Activated CD8-positive, alpha-beta memory T cell treated with anti-CD3 and anti-CD28 coated beads for 4 hours (primary cell): ENCODE measurements at places on chromosomes 7 and 10.

DNA sequence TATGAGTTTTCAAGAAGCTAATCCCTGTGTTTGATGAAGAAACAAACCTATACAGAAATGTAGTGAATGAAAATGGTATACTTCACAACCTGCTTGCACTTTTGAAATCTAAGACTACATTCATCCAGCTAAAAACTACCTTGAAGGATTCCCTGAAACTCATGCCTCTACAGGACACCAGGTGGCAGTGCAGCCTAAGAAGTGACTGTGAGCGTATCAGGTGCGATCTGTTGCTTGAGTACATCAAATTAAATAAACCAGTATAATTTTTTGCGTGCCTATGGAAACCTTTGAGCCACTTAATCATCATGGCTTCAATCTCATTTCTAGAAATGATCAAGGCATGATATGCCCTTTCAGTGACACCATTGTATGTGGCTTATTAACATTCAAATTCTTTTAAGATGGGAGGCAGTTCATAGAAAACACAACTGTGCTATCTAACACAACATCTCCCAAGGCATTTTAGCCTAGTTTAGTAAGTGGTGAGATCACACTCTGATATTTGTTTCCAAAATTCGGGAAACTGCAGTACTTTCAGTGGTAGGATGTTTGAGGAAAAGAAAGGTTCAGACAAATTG, 57.4 kb downstream of the PPP1R17 start:
- DNase-seq = no peak

DNA sequence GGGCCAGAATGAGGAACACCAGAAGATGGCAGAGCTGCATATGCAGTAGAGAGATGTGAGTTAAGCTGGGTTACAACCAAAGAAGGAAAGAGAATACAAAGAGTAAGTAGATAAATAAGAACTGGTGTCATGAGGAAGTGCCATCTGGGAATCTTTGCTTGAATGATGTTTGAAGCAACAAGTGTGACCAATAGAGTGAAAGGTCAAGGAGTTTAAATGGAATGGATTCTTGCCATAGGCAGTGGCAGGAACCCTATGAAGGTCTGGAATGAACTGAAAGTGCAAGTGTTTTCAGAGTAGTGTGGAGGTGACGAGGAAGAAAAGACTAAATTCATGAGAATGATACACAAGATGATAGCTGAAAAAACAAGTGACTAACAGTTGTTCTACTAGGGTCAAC, 21.6 kb downstream of the MEST start:
- no peak for DNase-seq

DNA sequence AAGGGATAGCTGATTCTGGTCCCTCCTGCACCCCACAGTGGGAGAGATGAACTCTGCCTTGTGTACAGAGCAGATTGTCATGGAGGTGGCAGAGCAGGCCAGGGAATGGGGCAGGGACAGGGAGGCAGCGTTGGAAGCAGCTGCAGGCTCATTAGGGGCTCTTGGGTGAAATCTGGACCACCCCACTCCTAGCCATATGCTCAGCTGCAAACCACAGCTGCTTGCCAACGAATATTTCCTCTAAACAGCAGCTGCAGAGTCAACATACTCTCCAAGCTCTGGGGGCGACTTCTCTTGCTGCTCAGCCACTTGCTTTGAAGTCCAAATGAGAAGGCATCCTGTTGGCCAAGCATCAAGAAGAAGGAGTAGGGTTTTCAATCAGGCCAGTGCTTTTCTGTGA, 302.3 kb upstream of the AUTS2 start:
- DNase-seq = no peak

DNA sequence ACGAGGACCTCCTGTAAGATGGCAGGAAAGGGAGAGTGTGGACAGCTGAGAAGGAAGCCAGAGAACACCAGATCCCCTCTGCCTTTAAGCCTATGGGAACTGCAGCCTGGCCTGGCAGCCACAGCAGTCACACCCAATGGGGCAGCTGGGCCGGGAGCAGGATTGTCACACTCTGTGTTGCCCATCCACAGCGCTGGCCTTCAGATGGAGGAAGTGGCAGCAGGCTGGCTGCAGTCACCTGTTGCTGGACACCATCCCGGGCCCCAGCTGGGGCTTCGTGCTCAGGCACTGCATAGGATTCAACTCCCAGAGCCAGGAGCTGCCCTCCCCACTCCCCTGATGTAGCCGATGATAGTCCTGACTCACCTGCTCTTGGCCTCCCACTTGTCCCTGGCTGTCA, 114.4 kb downstream of the COL13A1 start:
- DNase-seq = no peak

DNA sequence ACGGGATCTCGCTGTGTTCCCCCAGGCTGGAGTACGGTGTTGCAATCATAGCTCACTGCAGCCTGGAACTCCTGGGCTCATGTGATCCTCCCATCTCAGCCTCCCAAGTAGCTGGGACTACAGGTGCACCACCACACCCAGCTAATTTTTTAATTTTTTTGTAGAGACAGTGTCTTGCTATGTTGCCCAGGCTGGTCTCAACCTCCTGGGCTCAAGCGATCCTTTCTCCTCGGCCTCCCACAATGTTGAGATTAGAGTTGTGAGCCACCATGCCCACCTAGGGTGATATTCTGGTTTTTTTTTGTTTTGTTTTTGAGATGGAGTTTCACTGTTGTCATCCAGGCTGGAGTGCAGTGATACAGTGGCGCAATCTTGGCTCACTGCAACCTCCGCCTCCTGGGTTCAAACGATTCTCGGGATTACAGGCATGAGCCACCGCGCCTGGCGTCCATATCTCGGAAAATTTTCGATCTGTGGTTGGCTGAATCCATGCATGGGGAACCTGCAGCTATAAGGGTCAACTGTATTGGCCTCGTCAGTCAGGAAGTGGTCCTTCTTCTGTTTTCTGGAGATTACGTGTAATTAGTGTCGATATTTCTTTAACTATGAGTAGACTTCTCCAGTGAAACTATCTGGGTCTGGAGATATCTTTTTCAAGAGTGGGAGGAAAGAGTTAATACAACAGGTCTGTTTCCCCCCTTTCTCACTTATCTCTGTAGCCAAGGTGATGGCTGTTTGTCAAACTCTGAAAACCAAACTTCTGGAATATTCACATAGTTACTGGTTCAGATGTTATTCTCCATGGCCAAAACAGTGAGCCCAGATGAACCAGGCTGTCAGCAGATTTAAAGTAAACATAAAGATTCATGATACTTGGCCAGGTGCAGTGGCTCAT, 21.0 kb upstream of the FIS1 start:
- DNase-seq = no peak

GRCh38 chr10:131081376-131081775, 230.1 kb downstream of the TCERG1L start:
- DNase-seq = no peak

GRCh38 chr10:110523736-110524135, 26.0 kb downstream of the DUSP5 start:
- DNase-seq = no peak

DNA sequence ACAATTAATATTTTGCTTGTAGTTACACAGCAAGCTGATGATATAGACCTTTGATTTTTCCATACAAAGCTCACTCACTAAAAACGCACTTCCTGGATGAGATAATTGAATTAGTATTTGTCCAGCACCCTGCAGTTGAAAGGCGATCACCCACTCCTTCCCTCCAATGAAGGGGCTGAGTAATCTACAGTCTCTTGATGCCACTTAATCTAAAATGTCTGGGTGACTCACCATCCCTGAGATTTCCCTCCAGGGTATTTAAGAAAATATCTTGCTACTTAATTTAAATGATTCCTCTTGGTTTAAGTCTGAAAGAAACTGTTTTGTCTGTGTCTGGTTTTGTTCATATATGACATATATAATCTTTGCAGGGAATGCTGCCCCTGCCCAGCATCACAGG, 515.3 kb downstream of the GRID1 start:
- no peak for DNase-seq

DNA sequence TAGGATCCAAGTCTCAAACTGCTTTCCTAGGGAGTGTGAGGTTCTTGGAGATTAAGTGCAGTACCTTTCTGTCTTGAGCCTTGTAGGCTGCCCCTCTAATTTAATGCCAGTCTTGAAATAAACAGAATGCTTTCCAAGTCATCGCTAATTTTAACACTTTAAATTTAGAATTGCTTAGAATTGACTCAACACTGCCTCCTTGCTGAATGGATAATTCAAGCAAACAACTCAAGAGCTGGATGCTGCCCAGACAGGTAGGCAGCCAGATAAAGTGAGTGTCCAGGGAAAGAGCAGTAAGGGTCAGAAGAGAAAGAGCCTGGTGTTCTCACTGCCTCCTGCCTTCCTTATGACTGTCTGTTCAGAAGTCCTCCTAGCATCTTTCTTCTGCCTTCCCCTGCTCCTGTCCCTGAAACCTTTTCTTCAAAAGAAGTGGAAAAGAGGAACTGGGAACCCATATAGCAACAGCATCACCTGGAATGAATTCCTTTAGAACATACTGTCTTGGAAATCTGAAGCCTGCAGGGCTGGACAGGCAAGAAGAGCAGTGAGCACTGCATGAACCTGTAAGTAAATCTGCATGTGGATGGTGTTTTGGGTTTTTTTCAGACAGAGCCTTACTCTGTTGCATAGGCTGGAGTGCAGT, 3.1 kb upstream of the GOT1 start:
- DNase-seq = no peak

GRCh38 chr7:157097569-157097968, 41.2 kb upstream of the UBE3C start:
- DNase-seq = no peak

DNA sequence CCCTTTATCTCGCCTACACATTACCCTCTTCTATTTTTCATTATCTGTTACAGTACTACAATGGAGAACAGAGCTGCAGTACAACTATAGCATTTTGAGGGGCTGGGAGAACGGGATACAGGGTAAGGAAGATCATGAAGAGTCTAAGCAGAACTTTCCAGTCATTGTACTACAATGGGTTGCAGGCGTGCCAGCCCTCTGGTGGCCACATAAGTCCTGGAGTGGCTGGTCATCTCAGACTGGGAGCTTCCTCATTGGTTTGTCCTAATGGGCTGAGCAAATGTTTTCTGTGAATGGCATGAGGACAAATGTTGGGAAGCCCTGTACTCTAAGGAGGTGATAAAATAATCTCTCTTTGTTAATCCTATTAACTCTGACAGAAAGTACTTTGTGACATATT, 33.0 kb downstream of the TMEM106B start:
- DNase-seq = no peak

GRCh38 chr10:38072552-38072951, 21.6 kb upstream of the ZNF37A start:
- no peak for DNase-seq

GRCh38 chr10:27449571-27449970, 54.5 kb upstream of the RAB18 start:
- no peak for DNase-seq

GRCh38 chr10:21570761-21571521, 36.9 kb downstream of the MLLT10 start:
- DNase-seq = no peak

DNA sequence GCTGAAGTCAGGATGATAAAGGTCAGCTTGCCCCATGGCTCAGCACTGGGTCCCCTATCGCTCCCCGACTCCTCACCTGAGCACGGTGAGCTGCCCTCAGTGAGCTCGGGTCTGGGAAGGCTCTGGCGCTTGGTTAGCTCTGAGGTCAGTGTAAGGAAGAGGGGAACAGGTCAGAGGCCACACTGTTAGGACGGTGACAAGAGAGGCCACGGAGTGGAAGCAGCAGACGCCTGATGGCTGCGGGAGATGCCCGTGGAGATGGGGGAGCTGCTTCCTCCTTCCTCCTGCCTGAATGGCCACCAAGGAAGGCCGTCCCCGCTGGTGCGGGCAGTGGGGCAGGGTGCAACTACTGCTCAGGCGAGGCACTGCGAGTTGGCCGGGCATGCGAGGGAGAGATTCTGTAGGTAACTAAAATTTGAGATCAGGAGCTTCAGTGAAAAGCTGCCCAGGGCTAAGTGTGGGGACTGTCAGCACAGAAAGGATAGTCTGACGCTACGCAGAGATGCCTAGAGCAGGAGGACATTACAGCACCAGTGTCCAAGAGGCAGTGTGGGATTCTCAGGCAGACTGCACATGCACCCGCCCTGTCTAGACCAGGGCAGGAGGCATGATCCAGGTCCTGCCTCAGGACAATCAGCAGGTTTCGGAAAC, 231.3 kb upstream of the GRB10 start:
- no peak for DNase-seq

DNA sequence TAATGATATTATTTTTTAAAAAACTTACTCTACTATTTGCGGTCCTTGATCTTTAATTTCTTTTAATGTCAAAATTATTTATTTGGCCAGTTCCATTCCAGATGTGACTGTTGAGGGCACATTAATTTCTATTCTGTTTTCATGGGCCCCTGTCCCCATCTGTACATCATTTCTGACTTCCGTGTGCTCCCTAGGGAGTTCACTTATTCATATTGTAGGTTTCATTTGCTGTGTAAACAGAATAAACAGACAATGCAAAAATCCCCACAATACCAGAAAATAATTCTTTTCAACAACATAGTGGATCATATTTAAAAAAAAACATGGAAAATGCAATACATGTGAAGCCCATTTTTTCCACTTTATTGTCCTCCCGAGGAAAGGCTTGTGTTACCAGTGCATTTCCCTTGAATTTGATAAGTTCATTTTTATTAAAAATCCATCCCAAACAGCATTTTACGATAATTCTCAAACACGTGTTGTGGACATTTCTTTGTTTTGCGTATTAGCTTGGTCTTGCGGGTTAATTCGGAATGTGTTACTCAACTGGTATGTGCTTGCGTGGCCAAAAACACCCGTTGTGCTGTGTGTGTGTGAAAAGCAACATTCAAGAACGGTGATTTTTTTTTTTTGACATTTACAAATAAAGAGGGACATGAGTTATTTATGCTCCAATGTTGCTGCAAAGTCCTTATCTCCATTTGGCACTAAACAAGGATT, 138.4 kb downstream of the MGMT start:
- DNase-seq = no peak

DNA sequence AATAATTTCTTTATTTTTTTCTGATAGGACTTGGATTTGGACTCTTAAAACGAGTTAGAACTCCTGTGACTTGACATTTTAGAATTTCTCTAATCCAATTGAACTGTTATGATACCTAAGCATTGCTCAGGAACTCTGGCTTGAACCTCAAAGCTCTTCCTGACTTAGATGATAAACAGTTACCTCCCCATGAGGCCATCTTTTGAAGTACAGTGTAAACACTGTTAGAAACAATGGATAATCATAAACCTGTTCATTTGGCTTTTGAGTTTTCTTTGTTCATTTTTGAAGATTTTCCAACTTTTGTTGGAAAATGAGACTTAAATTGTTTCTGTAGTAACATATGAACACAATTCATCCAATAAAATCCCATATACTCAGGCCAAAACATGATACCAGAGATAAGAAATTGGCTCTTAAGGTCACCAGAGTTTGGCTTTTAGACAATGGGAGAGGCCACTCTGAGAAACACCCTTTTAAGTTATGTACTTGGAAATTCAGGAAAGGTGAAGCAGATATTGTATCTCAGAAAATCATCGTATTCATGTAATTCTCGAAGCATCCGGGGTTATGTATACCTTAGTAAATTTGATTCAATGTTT, 59.6 kb downstream of the RUNDC3B start:
- no peak for DNase-seq

DNA sequence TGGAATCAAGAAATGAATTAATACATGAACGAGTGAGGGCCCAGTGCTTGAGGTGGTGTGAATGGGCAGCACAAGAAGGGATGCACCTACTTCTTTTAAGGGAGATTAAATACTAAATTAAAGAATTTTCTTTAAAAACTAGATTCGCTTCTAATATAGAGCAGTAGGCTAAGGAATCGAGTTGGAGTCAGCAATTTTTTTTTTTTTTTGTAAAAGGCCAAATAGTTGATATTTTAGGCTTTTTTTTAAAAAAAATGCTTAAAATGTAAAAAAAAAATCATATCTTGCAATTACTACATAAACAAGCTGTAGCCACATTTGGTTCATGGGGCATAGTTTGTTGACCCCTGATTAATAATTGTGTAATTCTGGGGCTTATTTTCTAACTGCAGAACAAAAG, 31.9 kb downstream of the A1CF start:
- DNase-seq = no peak
